ENCODE measurements at places on chromosomes 7 and 10.

DNA sequence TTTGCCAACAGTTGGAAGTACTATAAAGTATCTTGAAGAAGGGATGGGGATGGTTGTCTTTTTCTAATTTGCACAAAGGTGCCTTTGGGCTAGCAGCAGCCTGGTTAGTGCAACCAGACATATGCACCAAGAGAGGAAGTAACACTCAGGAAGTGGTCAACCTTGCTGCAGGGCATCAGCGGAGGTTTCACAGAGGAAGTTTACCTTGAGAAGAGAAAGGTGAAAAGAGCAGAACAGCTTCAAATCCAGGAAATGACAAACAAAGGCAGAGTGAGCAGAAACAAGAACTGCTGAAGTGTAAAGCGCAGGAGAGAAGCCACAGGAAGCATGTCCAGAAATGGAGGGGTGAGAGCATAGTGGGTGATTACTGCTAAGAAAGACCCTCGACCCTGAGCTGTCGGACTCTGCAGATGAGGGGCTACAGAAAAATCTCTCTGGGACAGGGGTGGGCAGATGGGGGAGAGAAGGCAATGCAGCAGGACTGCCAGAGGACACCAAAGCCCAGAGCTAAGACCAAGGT is 66.9 kb downstream of the STK17A start:
- DNase-seq, result peak; percentile 65

- no peak for DNase-seq
Measured at GRCh38 chr10:13905281-13905680, 318.5 kb downstream of the PRPF18 start.

DNA sequence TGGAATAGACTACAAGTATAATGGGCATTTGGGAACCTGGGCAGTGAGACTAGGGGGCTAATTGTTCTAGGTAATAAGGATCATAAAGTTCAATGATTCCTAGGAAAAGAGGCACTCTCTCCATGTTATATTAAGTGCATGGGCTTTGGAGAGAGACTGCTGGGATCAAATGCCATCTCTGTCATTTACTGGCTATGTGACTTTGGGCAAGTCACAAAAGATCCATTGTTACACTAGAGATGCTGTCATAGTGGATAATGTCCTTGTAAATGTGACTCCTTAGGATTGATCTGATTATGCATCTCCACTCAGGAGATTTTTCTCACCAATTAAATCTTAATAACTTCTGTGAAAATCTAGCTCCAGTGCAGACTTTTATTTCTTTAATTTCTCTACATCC is 156.3 kb upstream of the CACNA2D1 start:
- DNase-seq, result no peak

DNA sequence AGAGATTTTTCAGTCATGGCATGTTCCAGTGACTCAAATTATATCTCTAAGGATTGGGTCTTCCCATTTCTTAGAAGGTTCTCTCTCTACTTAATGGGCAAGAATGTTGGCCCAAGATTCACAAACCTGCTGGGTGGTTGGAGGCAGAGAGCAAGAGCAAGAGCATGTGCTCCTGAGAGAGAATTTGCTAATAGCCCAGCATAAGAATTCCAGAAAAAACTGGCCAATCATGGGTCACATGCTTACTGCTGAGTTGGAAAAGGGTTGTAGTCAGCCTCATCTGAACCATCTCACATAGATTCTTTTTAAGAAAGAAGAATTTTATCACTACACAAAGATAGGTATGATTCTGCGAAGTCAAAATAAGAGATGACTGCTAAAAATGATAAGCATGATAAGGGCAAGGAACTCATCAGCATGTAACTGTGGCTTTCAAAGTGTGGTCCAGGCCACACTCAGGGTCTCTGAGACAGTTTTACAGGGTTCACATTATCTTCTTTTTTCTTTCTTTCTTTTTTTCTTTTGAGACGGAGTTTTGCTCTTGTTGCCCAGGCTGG is 8.2 kb upstream of the VCL start:
- DNase-seq, result peak; percentile 52

- DNase-seq, result peak; percentile 59
Measured at GRCh38 chr7:95509199-95509598, 23.5 kb downstream of the ASB4 start.

- no peak for DNase-seq
Measured at GRCh38 chr7:150351587-150352194, 10.3 kb upstream of the RARRES2 start.

- DNase-seq, result no peak
Measured at GRCh38 chr10:11933577-11934223, 108.9 kb downstream of the UPF2 start.

GRCh38 chr7:26404189-26404996 is 112.7 kb downstream of the SNX10 start:
- peak; percentile 26 for DNase-seq

- peak; percentile 83 for DNase-seq
Measured at GRCh38 chr10:86960003-86960862, 1.8 kb downstream of the SNCG start.

GRCh38 chr10:59908808-59909143 is 2.4 kb upstream of the CCDC6 start:
- DNase-seq, result no peak

GRCh38 chr10:74120911-74121310 is 29.7 kb downstream of the AP3M1 start:
- no peak for DNase-seq

- DNase-seq, result no peak
Measured at GRCh38 chr10:21524131-21524525, 1.4 kb downstream of the SKIDA1 start.

DNA sequence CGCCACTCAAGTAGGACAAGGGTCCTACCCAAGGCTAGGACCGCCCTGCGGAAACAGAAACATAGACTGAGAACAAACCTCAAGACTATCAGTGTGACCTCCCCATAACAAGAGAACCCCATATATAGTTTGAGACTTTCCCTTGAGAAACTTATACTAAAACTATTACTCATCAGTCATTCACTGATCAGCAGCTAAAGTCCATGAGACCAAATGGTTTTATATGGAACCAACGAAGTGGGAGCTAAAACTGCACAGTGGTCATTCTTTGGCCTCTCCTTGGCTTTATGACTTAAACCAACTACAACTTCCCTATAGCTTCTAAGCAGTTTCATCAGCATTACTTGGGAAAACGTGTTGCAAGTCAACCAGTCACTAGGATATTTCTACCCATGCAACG is 13.7 kb upstream of the ZSCAN21 start:
- DNase-seq, result no peak

DNA sequence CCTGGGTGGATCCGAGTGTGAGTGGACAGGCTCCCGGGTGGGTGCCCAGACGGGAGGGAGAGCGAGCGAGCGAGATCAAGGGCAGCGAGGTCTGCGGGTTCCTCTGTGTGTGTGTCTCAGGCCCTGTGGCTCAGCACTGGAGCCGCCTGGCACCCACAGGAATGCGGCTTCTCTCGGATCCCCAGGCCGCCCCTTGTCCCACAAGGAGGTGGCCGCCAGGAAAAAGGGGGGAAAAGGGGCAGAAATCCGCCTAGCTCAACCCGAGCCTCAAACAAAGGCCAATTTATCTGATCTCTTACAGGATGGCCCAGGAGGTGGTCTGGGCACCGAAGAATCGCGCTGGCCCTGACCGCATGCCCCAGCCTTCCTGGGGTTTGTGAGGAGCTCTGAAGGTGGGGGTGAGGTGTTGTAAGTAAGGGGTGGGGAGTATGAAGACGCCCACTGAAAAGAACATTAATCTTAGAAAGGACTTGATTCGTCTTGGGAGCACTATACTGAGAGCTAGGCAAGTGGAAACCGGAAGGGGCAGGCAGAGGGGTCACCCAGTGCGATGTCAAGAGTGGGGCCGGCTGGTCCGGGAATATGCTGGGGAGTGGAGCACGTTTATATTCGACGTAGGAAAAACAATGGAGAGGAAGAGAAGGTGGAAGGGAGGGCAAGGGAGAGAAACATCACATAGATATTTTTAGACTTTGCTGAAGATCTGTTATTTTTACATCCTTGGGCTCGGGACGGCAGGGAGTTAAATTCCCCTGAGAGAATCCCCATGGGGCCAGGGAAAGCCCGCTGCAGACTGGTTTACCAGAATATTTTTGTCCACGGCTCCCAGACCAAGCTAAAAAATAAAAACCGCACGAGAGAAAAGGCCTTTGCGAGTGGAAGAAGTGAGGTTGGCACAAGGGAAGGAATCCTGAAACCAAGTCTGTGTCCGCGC is 7.2 kb downstream of the DLX5 start:
- DNase-seq, result no peak

- DNase-seq, result peak; percentile 94
Measured at GRCh38 chr7:159197066-159197975, 52.7 kb upstream of the VIPR2 start.

DNA sequence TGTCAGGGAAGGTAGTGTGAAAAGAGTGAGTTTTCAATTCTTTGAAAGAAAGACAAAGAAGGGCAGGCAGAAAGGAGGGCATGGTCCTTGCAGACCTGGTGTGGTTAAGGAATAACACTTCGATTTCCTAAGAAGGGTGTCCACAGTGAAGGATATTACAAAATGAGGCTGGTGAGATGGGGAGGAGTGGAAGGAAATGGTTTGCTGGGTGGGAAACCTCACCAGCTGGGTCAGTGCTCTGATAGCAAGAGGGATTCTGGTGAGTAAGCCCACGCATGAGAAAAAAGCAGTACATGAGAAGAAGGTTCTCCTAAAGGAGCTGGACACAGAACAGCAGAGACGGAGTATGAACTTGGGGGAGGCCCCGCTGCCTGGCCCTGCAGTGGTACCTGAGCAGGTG is 230.6 kb upstream of the PLXNA4 start:
- peak; percentile 51 for DNase-seq

- no peak for DNase-seq
Measured at GRCh38 chr10:26000971-26001370, 66.9 kb downstream of the MYO3A start.

GRCh38 chr10:48480397-48481374 is 124.2 kb downstream of the ARHGAP22 start:
- DNase-seq, result peak; percentile 96

DNA sequence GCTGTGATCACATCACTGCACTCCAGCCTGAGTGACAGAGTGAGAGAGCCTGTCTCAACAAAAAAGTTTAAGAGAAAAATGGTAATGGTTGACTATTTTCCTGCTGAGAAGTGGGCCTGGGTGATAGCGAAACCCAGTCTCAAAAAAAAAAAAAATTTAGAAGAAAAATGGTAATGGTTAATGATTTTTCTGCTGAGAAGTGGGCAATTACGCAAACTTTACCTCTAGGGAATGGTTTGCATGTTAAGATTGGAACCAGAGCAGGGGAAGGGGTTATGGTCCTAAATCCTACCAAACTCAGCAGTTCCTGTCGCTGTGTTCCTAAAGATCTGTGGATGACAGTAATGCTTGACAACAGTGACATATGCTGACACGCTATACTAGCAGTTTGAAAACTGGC is 130.5 kb upstream of the RHEB start:
- DNase-seq, result no peak

GRCh38 chr10:24889639-24890038 is 62.8 kb downstream of the PRTFDC1 start:
- no peak for DNase-seq

- peak; percentile 78 for DNase-seq
Measured at GRCh38 chr10:6274040-6274439, 71.3 kb downstream of the PFKFB3 start.

DNA sequence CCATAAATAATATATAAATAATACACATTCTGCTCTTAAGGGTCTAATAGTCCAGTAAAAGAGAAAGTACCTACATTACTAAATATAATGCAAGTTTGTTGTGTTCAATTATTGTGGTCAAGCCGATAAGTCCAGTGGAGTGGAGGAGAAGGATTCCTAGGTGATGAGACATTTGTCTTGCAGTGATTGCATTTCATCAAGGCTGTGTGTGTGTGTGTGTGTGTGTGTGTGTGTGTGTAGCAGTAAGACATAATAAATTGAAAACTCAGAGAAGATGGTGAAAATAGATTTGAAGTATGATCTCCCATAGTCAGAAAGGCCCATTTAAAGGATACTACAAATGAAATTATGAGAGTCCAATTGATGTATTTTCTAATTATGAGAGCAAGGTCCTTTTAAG is 192.5 kb upstream of the SEMA3C start:
- no peak for DNase-seq

GRCh38 chr10:84193846-84194423 is 402 bp upstream of the CDHR1 start:
- DNase-seq, result no peak

GRCh38 chr10:60662917-60663614 is 115.2 kb upstream of the CDK1 start:
- DNase-seq, result peak; percentile 75

DNA sequence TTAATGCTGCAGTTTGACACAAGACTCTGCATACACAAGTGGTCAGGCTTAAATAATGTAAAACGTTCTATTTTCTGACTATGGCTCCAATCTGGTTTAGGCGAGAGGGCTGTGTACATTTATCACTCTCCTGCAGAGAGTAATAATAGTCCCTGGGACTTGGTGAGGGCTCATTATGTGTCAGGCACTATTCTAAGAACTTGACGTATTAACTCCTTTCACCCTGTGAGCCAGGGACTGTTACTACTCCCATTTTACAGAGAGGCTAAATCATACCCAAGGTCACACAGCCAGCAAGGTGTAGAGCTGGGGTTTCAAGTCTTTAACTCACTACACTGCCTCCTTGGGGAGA is 187.2 kb upstream of the LYZL2 start:
- DNase-seq, result no peak

DNA sequence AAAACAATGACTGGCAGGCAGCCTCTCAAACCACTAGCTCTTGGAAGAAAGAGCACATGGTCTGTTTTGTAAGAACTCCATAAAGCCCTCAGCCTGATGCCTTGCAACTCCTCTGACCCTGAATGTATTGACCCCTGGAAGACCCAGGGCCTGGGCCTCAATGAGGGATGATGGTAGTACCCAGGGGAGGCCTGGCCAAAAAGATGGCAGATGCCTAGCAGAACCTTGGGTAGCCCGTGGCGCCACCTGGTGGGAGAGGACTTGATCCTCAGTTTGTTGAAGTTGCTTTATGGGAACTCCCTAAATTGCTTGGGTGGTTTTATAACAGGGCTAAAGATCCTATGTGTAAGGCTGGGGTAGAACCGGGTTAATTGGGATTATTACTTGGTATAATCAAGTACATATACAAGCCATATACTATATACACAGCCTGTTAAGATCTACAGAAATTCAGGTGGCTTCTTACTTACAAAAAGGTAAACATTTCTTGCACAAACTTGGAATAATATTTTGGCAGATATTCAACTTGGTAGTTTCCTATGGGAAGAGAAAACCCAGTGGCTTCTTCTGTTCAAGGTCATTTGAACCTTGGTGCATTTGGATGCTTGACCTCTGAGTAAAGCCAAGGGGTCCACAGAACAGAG is 95.8 kb upstream of the CACUL1 start:
- peak; percentile 84 for DNase-seq

GRCh38 chr7:92671505-92672169 is 81.4 kb upstream of the FAM133B start:
- DNase-seq, result no peak

GRCh38 chr7:38703093-38703492 is 71.9 kb upstream of the AMPH start:
- DNase-seq, result no peak

GRCh38 chr10:79026341-79026761 is 42.4 kb upstream of the ZMIZ1 start:
- no peak for DNase-seq

DNA sequence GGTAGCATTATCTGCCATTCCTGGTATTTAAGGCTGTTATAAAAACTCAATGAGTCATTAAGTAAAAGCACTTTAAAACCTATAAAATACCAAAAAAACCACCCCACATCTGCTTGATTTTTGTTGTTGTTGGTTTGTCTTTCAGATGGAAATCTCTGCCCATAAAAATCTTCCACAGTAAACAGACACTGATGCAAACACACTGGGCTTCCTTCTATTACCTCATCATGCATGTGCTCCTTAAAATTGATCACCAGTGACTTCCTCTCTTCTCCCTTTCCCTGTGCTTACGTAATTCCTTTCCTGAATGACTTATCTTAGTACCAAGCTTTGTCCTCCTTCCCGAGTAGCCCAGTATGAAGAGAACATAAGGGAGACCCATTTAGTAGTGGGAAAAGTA is 167.2 kb downstream of the EVX1 start:
- DNase-seq, result no peak
